ENCODE measurements at places on chromosomes 11 and 22.

- DNase-seq: no peak
Observed at GRCh38 chr11:15910761-15911160, 445.6 kb downstream of the SOX6 start.

DNA sequence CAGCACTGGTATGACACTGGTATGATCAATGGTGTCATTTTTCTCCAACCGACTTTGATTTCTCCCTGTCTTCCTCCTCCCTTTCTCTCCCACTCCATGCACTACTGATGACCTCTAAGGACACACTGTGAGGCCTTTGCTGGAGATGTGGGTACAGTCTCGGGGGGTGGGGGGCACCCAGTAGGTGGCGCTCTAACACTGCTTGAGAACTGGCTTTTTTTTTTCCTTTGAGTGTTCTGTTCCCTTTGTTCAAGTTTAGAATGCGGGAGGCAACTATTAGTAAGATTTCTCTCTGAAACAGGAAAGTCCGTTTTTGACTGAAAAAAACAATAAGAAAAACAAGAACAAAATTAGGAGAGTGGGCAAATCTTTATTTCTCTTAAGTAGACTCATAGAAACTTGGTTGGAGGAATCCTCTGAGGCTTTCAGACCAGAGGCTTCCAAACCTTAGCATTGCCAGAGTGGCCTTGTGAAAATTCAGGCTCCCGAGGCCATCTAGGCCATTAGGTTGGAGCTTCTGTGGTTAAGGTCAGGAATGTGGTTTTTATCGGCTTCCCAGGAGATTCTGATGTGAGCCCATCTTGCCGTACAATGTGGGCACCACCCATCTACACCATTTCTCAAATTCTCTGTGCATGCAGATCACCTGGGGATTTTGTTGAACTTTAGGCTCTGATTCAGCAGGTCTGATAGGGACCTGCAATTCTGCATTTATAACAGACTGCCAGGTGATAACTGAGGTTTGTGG, 43.2 kb downstream of the PANX1 start:
- DNase-seq: no peak

DNA sequence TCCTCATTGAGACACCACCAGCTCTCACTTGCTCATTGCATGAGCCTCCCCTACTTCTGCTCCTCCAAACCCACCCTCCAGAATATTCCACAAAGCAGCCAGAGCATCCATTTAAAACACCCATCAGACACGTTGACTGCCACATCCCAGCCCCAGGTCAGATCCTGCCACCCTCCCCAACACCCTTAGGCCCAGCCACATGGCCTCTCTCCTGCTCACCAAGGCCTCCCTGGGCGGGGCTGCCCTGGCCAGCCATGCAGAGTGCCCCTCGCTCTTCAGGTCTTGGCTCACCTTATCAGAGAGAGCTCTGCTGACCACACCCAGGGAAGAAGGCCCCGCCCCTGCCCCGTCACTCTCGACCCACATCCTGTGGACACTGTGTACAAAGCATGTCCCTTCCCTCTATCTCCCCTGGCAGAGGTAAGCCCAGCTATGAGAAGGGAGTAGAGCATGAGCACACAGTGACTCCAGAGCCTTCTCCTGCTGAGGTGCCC, 106.8 kb downstream of the MICAL3 start:
- DNase-seq: no peak

GRCh38 chr11:61048368-61049062, 53.8 kb upstream of the CD5 start:
- DNase-seq: no peak

- DNase-seq: no peak
Observed at GRCh38 chr11:96260067-96260511, 82.9 kb downstream of the MAML2 start.
